ENCODE measurements at places on chromosomes 3 and 15.
A peak's percentile ranks its signal among the peaks of the same experiment; 100 is the strongest.

GRCh38 chr15:50180091-50180490 is 1.9 kb upstream of the SLC27A2 start:
- no peak for DNase-seq

DNA sequence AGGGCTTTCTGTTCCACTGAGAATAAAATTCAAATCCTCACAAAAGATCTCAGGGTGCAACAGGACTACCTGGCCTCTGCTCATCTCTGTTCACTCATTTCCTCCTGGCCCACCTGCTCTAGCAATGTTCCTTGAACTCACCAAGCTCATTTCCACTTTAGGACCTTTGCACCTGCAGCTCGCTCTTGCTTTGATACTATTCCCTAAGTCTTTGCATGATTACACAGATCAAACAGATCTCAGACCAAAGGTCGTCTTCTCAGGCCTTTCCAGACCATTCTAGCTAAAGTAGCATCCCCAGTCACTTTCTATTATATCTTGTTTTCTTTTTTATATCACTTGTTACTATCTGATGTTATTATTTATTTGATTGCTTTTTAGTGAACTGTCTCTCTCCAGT is 54.7 kb downstream of the B3GNT5 start:
- no peak for DNase-seq

- DNase-seq = no peak
Measured at GRCh38 chr15:92232317-92232716, 161.4 kb upstream of the ST8SIA2 start.

- peak; percentile 68 for DNase-seq
Measured at GRCh38 chr3:9897408-9898372, 5.0 kb upstream of the IL17RE start.

GRCh38 chr15:67594770-67595169 is 52.3 kb downstream of the MAP2K5 start:
- no peak for DNase-seq

DNA sequence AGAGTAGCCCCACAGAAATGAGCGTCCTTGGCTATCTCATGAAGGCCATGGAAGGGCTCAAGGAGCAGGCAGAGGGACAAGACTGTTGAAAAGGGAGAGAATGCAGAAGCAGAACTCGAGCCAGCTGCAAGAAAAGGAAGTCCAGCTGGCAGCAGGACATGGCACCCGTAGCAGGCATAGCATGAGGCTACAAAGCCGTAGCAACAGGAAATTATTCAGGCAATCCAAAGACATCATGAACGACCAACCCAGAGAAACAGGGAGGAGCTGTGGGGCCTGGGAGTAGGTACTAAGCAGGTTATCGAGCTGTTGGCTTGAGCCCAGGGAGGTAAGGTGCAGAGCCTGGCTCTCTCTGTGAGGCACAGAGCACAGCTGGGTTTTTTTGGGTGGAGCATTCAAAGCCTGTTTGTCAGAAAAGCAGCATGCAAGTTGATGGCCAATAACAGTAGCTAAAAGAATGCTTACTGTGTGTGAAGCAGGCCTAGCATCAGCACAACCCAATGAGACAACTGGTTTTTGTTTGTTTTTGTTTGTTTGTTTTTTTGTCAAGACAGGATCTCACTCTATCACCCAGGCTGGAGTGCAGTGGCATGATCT is 144.0 kb upstream of the SMAD3 start:
- no peak for DNase-seq

GRCh38 chr3:45816544-45816943 is 20.2 kb upstream of the SLC6A20 start:
- DNase-seq = peak; percentile 32

DNA sequence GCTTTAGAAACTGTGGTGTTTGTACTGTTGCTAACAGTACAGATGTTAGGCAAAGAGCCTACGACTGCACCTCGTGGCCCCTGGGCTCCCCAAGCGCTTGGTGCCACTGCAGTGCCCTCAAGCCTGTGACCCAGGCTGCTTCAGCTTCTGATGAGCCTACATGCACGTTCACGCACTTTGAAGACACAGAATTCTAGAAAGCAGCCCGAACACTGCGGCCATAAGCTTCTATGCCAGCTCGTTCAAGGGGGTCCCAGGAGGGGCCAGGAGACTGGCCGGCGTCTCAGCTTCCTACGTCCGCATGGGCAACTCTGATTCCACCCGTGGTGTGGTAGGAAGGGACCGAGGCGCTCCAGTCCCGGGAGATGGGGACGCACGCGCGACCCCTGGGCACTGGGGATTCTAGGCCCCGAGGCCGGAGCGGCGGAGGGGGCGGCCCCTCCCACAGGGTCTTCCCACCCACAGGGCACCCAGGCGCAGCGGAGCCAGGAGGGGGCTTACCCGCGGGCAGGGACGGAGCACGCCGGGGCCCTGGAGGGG is 653 bp downstream of the MYO5C start:
- no peak for DNase-seq

DNA sequence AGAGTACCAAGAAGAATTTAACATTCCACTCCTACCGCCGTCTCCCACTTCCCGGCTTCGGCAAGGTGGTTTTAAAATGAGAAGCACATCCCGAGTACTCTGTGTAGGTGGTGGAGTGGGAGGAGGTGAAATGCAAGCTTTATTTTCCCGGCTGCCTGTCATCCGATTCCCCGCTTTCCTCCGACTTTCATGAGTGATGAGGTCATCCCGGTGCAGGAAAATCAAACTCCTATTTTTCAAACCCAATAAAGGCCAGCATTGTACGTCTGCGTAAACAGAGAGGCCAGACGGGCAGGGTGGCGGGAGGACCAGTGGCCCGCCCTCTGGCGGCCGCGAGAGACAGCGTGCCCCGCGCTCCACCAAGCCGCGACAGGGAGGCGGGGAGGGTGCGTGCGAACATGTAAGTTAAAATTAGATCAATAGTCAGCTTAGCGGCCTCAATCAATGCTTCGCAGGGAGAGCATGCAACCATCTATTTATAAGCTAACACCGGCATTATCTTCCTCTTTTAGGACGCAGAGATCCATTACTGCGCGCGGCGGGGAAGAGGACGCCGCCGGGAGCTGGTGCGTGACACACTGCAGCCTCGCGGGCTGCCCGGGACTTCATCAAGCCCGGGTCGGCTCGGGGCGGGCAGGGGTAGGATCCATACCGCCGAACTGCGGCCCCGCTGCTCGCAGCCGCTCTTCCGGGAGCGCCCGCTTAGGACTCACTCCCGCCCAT is 163.3 kb downstream of the CD47 start:
- peak; percentile 74 for DNase-seq

DNA sequence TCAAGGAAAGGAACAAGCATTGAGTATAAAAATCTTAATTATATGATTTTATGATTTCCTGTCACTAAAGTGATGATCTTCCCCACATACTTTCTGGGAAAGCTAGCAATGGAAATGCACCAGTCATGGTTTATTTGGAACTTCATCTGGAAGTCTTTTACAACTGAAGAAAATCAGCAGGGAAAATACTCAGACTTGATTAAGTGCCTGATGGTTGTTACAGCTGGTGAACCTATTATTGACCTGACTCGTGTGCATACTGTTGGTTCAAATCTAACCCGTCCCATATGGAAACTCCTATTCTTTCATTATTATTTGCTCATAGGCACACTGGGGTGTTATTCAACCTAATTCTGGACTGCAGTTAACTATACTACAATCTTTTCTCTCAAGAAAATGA is 701.8 kb upstream of the CCDC54 start:
- no peak for DNase-seq

DNA sequence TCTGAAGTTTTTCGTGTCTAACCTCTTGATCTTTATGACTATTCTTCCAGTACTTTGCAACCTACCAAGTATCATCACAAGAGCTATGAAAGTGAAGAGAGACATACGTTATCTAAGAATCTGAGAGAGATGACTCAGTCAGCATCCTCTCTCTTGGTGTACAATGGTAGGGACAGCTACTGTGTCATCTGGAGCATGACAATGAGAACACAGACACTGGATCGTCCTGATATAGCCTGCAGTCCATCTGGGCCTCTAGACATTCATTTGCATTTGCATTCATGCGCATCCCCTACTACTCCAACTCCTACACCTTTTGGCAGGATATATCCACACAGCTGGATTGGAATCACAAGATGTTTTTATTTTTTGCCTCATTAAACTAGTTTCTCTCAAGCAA is 115.2 kb downstream of the PEX5L start:
- DNase-seq = no peak

DNA sequence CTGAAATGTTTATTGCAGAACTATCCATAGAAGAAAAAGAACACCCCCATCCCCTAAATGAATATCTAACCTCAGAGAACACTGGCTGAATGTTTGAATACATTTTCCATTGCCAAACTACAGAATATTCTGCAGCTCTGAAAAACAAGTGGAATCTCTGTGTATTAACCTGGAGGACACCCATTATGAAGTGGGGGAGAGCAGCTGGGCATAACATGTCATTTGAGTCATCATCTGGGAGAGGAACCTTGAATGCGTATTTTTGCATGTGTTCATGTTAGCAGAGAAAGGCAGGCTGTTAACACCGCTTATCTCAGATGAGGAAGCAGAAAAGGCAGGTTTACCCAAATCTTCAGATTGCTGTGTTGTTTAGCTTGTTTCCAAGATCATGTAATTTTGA is 31.5 kb downstream of the ESYT3 start:
- DNase-seq = no peak

DNA sequence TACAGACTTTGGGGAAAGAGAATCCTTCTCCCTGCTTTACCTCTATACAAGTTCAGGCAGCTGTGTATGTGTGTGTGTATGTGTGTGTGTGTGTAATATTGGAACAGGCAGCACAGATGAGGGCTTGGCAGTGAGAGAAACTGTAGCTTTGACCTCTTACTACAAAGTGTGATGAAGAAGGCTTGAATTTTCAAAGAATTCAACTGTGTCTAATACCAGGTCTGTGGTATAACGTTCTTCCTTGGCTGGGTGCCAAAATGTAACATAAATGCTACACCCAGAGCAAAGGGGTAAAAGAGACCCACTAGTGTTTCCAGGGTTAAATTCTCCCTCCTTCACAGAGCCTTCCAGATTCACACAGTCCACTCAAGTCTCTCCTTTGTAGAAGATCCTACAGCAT is 51.1 kb downstream of the CHST2 start:
- peak; percentile 64 for DNase-seq

DNA sequence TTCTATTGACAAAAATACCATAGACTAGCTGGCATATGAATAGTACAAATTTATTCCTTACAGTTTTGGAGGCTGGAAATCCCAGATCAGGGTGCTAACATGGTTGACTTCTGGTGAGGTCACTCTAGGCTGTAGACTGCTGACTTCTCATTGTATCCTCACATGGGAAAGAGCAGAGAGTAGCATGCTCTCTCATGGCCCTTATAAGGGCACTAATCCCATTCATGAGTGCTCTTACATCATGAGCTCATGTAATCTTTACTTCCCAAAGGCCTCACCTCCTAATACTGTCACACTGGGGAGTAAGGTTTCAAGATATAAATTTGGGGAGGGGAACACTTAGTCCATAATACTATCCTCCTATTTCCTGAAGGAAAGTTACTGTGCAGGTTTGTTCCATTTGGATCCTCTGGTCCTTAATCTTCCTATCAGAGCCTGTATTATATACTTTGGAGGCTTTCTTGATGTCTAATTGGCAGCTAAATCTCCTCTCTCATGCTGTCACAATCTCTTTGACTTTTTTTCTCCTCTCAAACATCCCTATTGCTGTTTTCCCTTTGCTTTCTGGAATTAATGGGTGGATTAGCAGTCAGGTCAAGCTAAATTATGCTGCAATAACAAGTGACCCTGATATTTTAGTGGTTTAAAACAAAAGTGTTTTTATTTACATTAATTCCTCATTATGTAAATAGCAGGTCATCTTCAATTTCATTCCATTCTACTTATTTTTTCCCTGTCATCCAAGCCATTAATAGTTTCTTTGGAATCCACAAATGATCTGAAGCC is 23.1 kb upstream of the LEKR1 start:
- DNase-seq = no peak

DNA sequence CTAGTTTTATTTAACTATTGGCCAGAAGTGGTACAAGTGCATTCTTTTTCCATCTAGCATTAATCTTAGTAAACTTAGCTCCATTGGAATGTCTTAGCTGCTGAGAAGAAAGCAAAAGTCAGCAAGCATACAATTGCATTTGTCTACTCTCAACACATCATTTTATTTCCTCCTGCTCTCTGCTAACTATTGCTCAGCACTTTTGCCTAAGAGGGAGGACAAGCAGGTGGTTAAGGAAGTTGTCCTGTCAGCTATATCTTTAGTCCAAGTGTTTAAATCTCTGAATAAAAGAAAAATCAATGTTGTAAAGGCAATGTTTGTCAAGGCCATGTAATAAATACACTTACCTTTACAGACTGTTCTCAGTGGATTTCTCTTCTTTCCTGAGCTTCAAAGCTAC is 51.0 kb downstream of the FHIT start:
- no peak for DNase-seq

DNA sequence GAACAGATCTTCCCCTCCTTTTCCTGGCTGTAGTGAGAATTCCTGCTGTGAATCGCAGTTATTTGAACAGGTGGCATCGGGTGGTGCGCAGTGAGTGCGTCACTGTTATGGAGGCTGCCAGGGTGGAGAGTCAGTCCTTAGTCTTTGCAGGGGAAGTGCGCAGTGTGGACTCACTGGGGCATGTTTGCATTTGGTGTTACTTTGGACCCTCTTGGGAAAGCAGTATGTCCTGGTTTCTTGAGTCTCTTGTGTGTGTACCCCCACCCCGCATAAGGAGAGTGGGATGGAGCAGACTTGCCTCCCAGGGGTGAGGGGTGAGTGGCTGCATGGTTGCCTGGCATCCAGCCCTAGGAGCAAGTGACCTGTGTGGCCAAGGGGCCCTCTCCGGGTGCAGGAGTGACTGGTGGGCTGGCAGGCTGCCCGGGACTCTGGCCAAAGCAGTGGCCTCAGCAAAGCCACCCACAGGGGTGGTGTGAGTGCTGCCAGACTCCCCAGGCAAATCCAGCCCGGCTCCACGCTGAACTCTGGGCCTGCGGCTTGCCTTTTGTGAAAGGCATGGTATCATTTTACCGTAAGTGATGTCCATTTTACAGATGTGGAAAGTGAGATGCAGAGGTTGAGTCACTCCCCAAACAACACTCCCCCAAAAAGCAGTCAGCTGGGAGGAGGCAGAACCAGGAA is 46.4 kb downstream of the DNASE1L3 start:
- peak; percentile 91 for DNase-seq

GRCh38 chr3:15538345-15538744 is 16.8 kb upstream of the COLQ start:
- DNase-seq = no peak

GRCh38 chr15:91564631-91565030 is 288.9 kb upstream of the SLCO3A1 start:
- DNase-seq = no peak

DNA sequence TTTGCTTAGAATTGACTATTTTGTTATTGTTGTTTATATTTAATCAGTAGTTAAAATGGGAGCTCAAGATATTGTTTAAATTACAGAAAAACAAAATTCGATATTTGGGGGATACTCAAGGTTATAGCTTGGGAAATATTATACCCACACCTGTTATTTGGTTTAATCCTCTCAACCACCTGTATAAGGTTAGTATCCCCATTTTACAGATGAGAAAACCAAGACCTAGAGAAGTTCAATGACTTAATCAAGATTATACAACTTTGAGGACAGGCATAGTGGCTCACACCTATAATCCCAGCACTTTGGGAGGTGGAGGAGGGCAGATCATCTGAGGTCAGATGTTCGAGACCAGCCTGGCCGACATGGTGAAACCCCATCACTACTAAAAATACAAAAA is 39.8 kb upstream of the CA12 start:
- DNase-seq = no peak

- DNase-seq = peak; percentile 42
Measured at GRCh38 chr3:173902871-173903270, 505.3 kb downstream of the NLGN1 start.

All from fibroblast of lung (primary cell).